ENCODE measurements at places on chromosomes 2 and 18. TPM values are rescaled to one million over a fixed set of nuclear protein-coding genes. Genes with fewer than 3 reads are reported as not detected.

- H3K27me3 ChIP-seq = no peaks in the 10 kb centered on the region
- no peaks in the 10 kb centered on the region for H3K4me1 ChIP-seq
- H3K27ac ChIP-seq = no peak overlapping the region
- no peaks in the 10 kb centered on the region for H3K36me3 ChIP-seq
Measured at GRCh38 chr18:51430538-51430937, 233.1 kb upstream of the MEX3C start.

Gene WNT6
- 164 TPM for total RNA-seq

DNA sequence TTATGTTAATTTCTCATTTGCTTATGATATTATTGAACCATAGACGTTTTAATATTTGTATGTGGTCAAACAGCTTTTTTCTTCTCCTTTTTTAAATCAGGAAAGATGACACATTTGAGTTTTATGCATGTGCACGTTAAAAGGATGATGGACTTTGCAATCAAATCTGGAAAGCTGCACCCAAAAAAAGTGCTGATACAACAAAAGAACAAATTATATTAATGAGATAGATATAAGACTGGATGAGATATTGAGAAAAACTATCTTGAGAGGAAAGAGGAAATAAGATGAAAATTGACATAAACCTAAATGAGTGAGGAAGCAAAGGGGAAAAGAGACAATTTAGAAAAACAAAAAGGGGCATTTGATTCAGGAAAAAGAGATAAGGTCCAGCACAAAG lies 96.4 kb upstream of the CBLN2 start:
- no peaks in the 10 kb centered on the region for H3K27me3 ChIP-seq
- no peak overlapping the region for H3K27ac ChIP-seq

Gene TMEM131
- 79.8 TPM for total RNA-seq

- H3K27me3 ChIP-seq = no peaks in the 10 kb centered on the region
- DNase-seq = peak; percentile 40
- peaks cover 6% of the 10 kb centered on the region for H3K4me1 ChIP-seq
- H3K36me3 ChIP-seq = no peaks in the 10 kb centered on the region
- peak overlapping the region; percentile 86 for H3K27ac ChIP-seq
Measured at GRCh38 chr2:201233812-201234662, 26.3 kb upstream of the CASP8 start.

GRCh38 chr2:235670974-235671787 lies 177.3 kb downstream of the AGAP1 start:
- peak overlapping the region; percentile 45 for H3K27ac ChIP-seq
- no peaks in the 10 kb centered on the region for H3K27me3 ChIP-seq
- H3K36me3 ChIP-seq = no peaks in the 10 kb centered on the region
- no peak for DNase-seq
- peak overlapping the region; percentile 52 for H3K4me3 ChIP-seq

DNA sequence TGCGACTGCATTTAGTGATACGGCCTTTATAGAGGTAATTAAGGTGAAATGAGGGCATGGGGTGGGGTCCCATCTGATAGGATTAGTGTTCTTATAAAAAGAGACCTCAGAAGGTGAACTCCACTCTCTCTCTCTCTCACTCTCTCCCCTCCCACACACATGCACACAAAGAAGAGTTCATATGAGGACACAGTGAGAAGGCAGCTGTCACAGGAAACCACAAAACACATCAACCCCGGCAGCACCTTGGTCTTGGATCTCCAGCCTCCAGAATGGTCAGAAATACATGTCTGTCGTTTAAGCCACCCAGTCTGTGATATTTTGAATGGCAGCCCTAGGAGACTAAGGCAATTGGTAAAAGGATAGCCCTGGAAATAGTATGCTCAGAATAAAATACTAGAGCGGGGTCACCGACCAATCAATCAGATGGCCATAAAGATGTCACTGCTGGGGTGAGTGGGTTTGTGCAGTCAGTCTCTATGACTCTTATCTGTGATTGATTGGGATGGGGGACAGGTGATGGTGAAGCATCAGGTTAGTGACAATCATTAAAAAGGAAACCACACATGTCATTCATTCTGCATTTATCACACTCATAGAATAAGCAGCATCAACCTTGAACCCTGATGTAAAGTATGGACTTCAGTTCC lies 118.9 kb upstream of the POU3F3 start:
- no peak overlapping the region for H3K4me3 ChIP-seq
- no peaks in the 10 kb centered on the region for H3K4me1 ChIP-seq
- no peaks in the 10 kb centered on the region for H3K36me3 ChIP-seq
- H3K27ac ChIP-seq = no peak overlapping the region
- no peak for DNase-seq
- no peaks in the 10 kb centered on the region for H3K27me3 ChIP-seq

GRCh38 chr2:26581991-26582842 lies 58.9 kb downstream of the CIB4 start:
- no peak for DNase-seq
- no peaks in the 10 kb centered on the region for H3K36me3 ChIP-seq
- H3K27me3 ChIP-seq = peaks cover 19% of the 10 kb centered on the region
- H3K27ac ChIP-seq = no peak overlapping the region

DNA sequence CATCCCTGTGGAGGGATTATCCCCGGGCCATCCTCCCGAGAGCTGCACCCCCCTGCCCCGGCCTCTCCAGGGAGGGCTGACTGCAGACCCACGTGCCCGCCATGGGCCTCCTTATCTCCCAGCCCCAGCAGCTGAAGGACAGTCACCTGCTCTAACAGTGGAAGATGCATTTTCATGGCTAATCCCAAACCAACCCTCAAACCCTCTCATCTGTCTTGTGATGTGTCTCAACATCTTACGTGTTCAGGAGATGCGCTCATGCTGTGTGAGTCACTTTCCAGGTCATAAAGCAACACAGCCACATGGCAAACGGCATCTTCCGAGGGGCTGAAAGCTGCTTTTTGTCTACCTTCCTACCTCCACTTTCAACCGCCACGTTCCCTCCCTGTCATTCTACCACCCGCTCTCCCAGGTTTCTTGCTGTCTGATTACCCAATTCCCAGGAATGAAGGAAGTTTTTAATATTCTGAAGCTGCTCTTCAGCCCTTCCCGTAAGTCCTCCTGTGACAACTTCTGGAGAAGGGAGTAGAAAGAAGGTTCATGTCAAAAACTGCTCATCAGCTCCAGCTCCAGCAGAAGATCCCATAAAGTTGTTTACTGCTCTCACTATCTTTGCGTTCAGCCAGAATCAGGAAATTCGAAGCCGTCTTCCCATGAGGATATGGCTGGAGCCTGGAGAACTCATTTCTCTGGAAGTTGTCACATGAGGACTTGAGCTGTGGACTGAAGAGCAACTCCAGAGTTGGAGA lies 54.5 kb downstream of the MBP start:
- DNase-seq = no peak
- H3K36me3 ChIP-seq = no peaks in the 10 kb centered on the region
- no peaks in the 10 kb centered on the region for H3K27me3 ChIP-seq

Gene POLR1B
- 6.0 TPM for total RNA-seq

GRCh38 chr2:237240252-237240651 lies 154.6 kb downstream of the COPS8 start:
- no peaks in the 10 kb centered on the region for H3K27me3 ChIP-seq
- no peak overlapping the region for H3K4me3 ChIP-seq
- DNase-seq = no peak
- no peak overlapping the region for H3K27ac ChIP-seq

DNA sequence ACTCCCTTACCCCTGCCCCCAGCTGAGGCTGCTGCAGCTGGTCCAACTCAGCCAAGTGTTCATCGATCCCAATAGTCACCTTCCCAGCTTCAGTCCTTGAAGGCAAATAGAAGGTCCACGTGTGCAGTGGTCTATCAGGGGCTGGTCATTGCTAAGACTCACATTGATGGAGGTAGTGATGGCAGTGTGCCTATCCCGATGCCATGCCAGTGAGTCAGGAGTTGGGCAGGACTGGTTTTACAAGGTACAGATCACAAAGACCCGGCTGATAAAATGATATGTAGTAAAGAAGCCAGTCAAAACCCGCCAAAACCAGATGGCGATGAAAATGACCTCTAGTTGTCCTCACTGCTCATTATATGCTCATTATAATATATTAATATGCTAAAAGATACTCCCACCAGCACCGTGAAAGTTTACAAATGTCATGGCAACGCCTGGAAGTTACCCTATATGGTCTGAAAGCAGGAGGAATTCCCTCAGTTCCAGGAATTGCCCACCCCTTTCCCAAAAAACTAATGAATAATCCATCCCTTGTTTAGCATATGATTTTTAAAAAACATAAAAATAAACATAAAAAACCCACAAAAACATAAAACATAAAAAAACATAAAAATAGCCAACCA lies 2.9 kb upstream of the C2orf80 start:
- H3K27me3 ChIP-seq = no peaks in the 10 kb centered on the region
- no peaks in the 10 kb centered on the region for H3K4me1 ChIP-seq
- no peak overlapping the region for H3K4me3 ChIP-seq
- no peak for DNase-seq

GRCh38 chr2:61357681-61358080 lies 113.2 kb downstream of the USP34 start:
- peaks cover 15% of the 10 kb centered on the region for H3K4me1 ChIP-seq
- H3K36me3 ChIP-seq = peaks cover 20% of the 10 kb centered on the region
- no peak for DNase-seq
- H3K4me3 ChIP-seq = no peak overlapping the region
- no peaks in the 10 kb centered on the region for H3K27me3 ChIP-seq
- no peak overlapping the region for H3K27ac ChIP-seq

GRCh38 chr18:71209944-71210343 lies 921.1 kb downstream of the SOCS6 start:
- no peak overlapping the region for H3K4me3 ChIP-seq
- H3K27ac ChIP-seq = no peak overlapping the region
- DNase-seq = no peak
- H3K36me3 ChIP-seq = no peaks in the 10 kb centered on the region
- no peaks in the 10 kb centered on the region for H3K27me3 ChIP-seq
- H3K4me1 ChIP-seq = no peaks in the 10 kb centered on the region

Gene EFR3B
- total RNA-seq = under 0.01 TPM

Gene ZSWIM2
- not detected for total RNA-seq

All from transverse colon (tissue), 4 donors.